ENCODE measurements at places on chromosomes 6 and 20. TPM values are rescaled to one million over a fixed set of nuclear protein-coding genes. Genes with fewer than 3 reads are reported as not detected.

- no peak overlapping the region for H3K27ac ChIP-seq
- no peaks in the 10 kb centered on the region for H3K36me3 ChIP-seq
- no peaks in the 10 kb centered on the region for H3K27me3 ChIP-seq
- DNase-seq = no peak
- no peak overlapping the region for H3K4me3 ChIP-seq
Measured at GRCh38 chr6:41673704-41674000, 35.4 kb downstream of the MDFI start.

GRCh38 chr6:75178757-75179156 is 27.1 kb downstream of the COL12A1 start:
- DNase-seq = no peak
- no peaks in the 10 kb centered on the region for H3K27me3 ChIP-seq
- H3K27ac ChIP-seq = no peak overlapping the region
- no peaks in the 10 kb centered on the region for H3K36me3 ChIP-seq

DNA sequence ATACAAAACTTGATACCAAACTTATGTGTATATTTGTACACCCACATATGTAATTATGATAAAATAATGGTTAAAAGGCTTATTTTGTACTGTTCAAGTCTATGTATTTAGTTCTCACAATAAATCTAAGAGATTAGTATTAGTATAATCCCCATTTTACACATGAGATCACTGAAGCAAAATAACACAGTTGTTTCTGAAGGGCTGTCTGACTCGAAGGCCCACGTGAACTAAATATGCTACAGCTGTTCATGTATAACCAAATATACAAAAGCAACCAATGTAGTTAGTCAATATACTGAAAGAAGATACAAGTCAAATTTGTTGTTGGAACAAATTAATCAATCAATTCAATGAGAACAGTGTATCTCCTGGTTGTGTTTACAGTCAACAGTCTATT is 959.2 kb downstream of the EPHA7 start:
- no peak for DNase-seq
- no peaks in the 10 kb centered on the region for H3K4me1 ChIP-seq
- no peaks in the 10 kb centered on the region for H3K36me3 ChIP-seq
- H3K4me3 ChIP-seq = no peak overlapping the region
- no peaks in the 10 kb centered on the region for H3K27me3 ChIP-seq
- H3K27ac ChIP-seq = no peak overlapping the region

- no peaks in the 10 kb centered on the region for H3K27me3 ChIP-seq
- no peak overlapping the region for H3K4me3 ChIP-seq
- no peaks in the 10 kb centered on the region for H3K4me1 ChIP-seq
- no peak for DNase-seq
Measured at GRCh38 chr6:97059473-97059872, 134.9 kb downstream of the KLHL32 start.

DNA sequence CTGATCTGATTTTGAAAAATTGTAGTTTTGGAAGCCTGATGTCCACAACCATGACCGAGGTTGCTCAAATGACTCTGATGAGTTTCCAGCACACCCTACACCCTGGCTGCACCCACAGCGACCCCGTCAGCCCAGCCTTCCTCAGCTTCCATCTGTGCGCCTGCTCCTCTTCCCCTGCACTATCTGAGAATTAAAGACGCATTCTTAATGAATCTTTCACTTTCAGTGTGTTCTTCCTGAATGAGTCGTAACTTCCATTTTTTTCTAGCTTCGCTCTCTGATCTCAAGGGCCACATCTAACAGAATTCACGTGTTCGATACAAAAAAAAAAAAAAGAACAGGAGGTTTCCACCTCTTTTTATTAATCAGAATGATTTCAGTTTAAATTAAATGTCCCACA is 21.3 kb upstream of the RREB1 start:
- no peak for DNase-seq
- no peaks in the 10 kb centered on the region for H3K4me1 ChIP-seq
- peak overlapping the region; percentile 33 for H3K27ac ChIP-seq
- H3K4me3 ChIP-seq = no peak overlapping the region
- no peaks in the 10 kb centered on the region for H3K27me3 ChIP-seq

DNA sequence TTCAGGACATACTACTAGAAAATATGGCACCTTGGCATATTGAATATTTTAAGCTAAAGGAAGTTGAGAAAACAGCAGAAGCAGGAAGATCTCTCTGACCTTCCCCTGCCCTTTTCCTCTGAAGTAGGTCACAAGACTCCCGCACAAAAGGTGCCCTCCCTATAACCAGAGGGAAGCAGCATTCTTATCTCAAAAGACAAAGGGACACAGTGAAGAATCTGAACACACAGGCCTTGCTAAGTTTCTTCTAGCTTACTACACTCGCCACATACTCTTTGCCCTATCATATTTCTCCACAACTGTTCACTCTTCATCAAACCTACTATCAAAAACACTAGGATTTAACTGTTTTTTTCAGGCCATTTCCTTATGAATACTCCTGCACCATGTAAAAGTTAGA is 151.2 kb downstream of the ELOVL4 start:
- no peak for DNase-seq
- H3K27ac ChIP-seq = no peak overlapping the region

DNA sequence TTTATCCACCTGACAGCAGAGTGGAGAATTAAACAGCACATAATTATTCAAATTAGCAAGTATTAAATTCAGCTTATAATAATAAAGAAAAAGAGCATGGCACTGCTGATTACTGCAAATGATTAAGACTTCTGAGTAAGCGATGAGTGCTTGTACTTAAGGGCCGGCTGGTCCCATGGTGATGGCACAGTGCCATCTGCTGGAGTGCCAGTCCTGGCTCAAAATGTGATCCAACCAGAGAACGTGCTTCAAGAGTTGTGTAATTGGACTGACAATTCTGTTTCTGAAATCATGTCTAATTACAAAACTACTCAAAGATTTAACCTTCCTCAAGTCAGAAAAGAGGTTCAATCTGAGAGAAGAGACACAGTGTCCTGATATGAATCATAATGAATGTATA is 181.6 kb upstream of the RGS17 start:
- DNase-seq = peak; percentile 30
- no peaks in the 10 kb centered on the region for H3K27me3 ChIP-seq
- H3K4me1 ChIP-seq = no peaks in the 10 kb centered on the region
- no peak overlapping the region for H3K4me3 ChIP-seq

GRCh38 chr6:98203170-98203806 is 631.1 kb upstream of the POU3F2 start:
- no peaks in the 10 kb centered on the region for H3K4me1 ChIP-seq
- no peaks in the 10 kb centered on the region for H3K36me3 ChIP-seq
- H3K27ac ChIP-seq = no peak overlapping the region

- H3K4me3 ChIP-seq = no peak overlapping the region
- no peaks in the 10 kb centered on the region for H3K36me3 ChIP-seq
- H3K27me3 ChIP-seq = no peaks in the 10 kb centered on the region
- DNase-seq = no peak
- H3K4me1 ChIP-seq = peaks cover 34% of the 10 kb centered on the region
Measured at GRCh38 chr6:157033428-157034140, 256.4 kb downstream of the ARID1B start.

GRCh38 chr6:18530201-18530600 is 143.1 kb downstream of the RNF144B start:
- H3K27ac ChIP-seq = no peak overlapping the region
- no peaks in the 10 kb centered on the region for H3K36me3 ChIP-seq
- no peaks in the 10 kb centered on the region for H3K4me1 ChIP-seq
- H3K27me3 ChIP-seq = no peaks in the 10 kb centered on the region
- no peak overlapping the region for H3K4me3 ChIP-seq
- no peak for DNase-seq

DNA sequence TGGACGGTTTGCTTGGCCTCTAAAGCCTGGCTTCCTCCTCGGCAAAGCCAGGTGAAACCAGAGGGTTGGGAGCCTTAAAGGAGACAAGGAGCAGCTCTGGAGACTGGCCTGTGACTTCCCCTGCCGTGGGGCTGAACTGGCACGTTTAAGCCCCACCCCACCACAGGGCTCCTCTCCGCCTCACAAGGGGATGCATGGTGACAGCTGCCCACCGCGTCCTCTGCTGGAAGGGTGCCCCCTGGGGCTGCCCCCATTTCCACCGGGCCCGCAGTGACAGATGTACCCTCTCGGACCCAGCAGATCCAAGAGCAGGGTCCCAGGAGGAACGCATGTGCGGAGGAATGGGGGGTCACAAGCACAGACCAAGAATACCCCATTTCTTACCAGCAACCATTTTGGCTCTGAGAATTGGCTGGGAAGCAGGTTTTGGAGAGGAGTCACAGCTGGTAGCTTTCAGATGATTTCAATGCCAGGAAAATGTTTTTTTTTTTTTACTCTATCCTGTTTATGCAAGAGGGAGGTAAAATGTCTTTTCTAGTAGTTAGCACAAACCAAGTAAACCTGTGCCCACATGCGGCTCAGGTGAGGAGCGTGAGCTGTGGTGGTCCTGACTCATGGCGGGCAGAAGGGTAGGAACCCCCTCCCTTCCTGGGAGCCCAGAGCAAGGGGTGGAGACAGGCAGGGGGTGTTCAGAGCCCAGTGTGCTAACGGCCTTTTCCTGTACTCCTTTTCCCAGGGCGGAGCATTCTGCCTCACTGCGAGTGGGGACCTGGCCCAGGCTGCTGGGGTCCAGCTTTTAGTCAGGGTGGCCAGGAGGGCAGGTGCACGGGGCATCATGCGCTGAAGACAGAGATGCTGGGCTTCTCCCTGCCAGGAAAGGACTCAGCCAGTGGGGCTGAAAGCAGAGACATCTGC is 33.0 kb downstream of the FRMD1 start:
- no peaks in the 10 kb centered on the region for H3K36me3 ChIP-seq
- H3K27ac ChIP-seq = no peak overlapping the region
- no peaks in the 10 kb centered on the region for H3K27me3 ChIP-seq
- no peak overlapping the region for H3K4me3 ChIP-seq

Gene SLC22A16
- not detected for total RNA-seq

Gene ADGRF1
- not detected for total RNA-seq
